ENCODE measurements at places on chromosomes 6 and 20.

DNA sequence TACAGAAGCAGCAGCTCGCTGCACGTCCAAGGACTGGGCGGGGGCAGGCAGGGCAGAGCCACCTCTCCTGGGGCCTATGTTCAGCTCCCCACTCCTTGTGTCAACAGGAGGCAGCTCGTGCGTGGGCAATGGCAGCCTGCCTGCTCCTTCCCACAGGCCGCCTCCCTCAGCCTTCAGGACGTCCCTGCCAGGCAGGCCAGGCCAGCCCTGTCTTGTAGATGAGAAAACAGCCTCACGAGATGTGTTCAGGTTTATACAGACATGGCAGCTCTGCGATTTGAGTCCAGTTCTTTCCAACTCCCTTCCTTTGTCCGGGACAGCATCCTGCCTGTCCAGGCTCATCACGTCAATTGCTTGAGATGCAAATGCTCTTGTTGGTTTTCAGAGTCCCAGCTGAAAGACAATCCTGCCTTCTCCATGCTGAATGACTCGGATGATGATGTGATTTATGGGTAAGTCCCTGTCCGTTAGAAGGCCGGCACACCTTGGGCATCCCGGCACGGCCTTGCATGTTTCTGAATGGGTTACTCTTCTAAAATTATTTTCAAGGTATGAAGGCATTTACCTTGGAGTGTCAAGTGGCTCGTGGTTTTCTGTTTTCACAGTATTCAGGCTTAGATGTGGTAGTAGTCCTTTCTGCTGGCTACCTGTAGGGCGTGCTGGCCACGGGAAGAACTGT is 13.5 kb downstream of the DYNLT1 start:
- DNase-seq: peak; percentile 95

GRCh38 chr6:139973669-139974344 is 599.4 kb upstream of the CITED2 start:
- DNase-seq: no peak

DNA sequence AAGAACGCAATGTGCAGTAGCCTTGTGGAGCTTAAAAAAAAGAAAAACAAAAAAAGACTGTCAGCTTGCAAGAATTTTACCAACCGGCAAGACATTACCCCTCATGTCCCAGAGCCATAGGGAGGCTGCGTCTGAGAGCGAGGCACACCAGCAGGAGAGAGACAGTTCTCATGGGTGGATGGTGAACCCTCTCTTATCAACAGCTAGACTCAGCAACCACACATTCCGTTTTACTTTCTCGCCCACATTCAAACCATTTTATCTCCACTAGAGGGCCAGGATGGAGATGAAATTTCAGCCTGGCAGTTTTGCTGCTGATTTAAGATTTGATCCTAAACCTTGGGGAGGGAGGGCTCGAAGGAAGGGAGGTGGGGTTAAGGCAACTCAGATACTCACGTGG is 247.0 kb downstream of the ATXN1 start:
- DNase-seq: no peak

- no peak for DNase-seq
These were observed 17.5 kb downstream of the ELMO2 start for GRCh38 chr20:46388937-46389336.

DNA sequence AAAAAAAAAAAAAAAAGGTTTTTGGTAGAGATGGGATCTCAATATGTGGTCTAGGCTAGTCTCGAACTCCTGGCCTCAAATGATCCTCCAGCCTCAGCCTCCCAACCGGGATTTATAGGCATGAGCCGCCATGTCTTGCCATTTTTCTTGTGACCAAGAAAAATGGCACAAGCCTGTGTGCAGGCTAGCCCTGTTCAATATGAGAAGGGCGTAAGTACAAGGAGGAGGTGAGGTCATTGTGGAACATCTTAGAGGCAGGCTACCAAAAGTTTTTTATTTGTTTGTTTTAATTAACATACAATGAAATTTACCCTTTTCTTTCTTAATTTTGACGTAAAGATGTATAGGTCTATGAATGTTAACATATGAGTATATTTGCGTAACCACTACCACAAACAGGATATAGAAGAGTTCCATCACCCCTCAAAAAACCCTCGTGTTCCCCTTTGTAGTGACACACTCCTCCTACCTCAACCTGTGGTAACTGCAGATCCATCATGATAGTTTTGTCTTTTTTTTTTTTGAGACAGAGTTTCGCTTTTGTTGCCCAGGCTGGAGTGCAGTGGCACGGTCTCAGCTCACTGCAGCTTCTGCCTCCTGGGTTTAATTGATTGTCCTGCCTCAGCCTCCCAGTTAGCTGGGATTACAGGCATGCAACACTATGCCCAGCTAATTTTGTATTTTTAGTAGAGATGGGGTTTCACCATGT is 28.3 kb upstream of the KIF3B start:
- DNase-seq: no peak
